ENCODE measurements at places on chromosomes 6 and 20.

DNA sequence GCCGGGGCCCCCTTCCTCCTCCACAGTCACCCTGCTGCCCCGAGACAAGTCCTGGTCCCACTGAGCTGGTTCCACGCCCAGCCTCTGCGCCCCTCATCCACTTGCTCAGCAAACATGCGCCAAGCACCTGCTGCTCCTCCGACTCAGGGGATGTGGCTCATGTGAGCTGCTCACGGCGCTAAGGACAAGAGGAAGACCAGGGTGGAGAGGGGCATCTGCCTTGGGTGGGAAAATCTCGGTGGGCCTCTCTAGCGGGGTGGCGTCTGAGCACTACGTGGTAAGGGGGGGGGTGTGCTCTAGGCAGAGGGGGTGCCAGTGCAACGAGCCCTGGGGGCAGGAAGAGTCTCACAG, 4.5 kb downstream of the LAMA5 start:
- DNase-seq: no peak

DNA sequence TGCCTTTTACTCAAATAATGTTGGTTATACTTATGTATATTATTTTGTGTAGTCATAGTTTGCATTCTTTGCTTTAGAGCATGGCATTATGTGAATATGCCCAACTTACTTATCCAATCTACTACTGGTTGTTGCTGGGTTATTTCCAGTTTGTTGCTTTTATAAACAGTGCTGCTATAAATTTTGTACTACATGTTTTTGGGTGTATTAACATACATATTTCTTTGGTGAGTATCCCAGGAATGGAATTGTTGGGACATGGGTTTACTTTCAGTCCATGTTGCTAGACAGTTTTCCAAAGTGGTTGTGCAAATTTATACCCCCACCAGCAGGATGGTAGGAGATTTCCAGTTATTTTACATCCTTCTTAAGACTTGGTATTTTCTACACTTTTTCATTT, 157.1 kb upstream of the THEMIS start:
- no peak for DNase-seq

GRCh38 chr6:149752600-149753373, 3.2 kb downstream of the PCMT1 start:
- DNase-seq: no peak

DNA sequence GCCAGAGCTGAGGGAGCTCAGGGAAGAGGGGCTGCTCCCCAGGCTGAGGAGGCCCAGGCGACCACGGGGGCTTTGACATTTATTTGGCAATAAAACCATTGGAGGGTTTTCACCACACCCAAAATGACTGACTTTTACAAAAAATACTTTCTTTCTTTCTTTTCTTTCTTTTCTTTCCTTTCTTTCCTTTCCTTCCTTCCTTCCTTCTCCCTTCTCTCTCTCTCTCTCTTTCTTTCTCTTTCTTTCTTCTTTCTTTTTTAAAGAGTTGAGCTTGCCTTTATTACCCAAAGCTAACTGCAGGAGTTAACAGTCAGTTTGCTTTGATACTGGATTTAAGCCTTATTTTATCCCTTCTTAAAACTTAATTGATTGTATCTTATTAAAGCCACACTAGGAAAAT, 17.2 kb downstream of the SNX9 start:
- DNase-seq: no peak

DNA sequence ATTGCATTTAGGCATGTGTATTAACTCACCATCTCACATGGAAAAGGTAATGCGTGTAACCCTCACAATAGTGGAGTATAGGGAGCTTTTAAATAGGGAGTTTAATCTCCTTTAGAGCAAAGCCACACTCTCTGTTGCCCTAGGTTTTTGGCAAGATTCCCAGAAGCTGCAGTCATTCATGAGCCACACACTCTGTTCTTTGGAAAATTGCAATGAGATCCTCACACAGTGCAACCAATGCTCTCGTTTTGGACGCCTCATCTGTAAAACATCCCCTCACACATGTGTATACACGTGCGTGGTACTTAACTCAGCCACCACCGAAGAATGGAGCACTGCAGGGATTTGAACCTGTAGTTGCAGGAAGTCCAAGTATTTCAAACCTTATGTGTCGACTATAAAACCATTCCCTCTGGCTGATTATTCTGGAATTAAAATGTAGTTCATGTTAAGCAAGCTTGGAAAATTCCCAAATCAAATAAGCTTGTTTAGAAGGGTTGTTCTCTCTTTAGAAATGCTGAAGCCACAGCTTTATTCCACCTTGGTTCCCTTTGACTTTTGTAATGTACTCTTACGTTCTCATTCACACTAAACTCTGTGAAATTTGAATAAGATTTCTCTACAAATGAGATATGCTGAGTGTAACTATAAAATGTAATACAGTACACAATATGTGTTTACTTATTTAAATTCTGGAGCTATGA, 489.8 kb upstream of the MANEA start:
- peak; percentile 30 for DNase-seq

- DNase-seq: no peak
Observed at GRCh38 chr6:167510648-167511047, 185.8 kb downstream of the TTLL2 start.

DNA sequence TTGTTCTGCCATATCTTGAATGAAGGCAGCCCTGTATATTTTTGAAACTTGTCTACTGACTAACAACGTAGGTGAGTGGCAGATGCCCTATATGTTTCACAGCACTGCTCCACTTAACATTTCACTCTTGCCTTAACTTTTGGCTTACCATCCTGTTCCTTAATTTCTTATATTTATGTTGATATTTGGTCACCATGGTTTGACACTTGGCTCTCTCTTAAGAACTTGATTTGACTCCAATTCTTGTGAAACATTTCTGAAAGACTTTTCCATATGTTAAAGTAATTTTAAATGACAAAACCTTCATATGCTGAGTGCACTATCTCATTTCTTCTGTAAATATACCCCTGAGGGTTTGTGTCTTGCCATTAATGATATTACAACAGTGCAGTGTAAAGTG, 434.3 kb upstream of the IMPG1 start:
- DNase-seq: no peak

GRCh38 chr6:13417431-13417830, 70.0 kb downstream of the GFOD1 start:
- no peak for DNase-seq

DNA sequence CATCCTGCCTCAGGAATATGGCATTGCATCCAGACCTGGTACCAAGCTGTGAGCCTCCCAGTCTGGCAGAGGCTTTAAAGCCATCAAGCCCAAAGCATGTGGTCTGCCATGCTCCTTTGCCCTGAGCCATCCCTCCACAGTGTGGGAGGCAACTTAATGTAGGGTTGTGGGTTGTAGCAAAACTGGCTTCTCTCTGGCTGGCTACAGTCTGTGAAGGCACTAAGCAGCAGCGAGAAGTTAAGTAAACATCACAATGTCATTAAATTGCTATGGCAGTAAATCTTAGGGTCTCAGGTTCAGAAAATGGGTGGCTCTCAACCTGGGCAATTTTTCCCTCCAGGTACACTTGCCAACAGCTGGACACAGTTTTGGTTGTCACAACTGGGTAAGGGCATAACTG, 472.9 kb downstream of the PREX1 start:
- no peak for DNase-seq

GRCh38 chr6:45709781-45710220, 305.9 kb downstream of the CLIC5 start:
- peak; percentile 83 for DNase-seq

- no peak for DNase-seq
Observed at GRCh38 chr6:157929765-157930319, 51.8 kb upstream of the SYNJ2 start.

DNA sequence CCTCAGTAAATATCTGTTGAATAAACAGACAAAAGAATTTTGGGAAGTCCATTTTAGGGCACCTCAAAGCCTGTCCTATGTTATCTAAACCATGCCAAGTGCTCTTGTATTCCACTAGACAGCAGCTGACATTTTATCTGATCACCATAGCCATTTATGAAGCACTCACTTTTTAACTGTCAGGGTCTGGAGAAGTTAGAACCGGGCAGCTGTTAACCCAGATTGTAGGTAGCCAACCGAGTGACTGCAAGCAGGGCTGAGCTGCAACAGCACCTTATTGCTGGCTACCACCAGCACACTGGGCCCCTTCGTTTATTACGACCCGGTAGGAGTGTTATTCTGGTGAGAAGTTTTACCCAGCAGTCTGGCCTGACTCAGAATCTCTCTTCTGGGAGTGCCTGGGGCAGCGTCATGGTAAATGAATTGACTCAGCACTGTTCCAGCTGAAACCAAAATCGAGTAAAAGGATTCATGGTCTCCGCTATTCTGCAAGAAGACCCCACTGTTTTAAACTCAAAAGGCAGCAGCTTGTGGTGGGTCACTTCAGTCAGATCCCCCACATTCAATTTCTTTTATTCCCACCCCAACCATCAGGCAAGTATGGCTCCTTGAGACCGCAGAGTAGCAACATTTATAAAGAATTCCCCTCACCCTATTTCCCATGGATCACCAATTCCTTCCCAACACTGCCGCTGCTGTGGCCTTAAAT, 1.7 kb downstream of the UBE2V1 start:
- no peak for DNase-seq

DNA sequence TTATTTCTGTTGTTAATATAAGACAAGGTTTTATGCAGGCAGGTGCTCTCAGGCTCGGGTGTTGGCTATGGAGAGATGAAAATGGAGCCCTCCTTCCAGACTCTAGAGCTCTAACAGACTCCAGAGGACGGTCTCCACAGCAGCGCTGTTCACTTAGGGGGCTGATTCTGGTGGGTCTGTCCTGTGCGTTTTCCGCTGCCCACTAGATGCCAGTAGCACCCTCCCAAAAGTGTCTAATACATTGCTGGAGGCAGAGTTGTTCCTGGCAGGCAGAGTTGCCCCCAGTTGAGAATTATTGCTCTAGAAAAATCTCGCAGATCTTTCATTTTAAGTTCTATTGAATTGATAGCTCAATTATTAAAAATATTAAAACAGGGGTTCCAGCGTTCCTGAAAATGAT, 109.9 kb downstream of the MAP3K4 start:
- DNase-seq: no peak

- DNase-seq: no peak
Observed at GRCh38 chr20:41290804-41291389, 26.6 kb downstream of the ZHX3 start.

DNA sequence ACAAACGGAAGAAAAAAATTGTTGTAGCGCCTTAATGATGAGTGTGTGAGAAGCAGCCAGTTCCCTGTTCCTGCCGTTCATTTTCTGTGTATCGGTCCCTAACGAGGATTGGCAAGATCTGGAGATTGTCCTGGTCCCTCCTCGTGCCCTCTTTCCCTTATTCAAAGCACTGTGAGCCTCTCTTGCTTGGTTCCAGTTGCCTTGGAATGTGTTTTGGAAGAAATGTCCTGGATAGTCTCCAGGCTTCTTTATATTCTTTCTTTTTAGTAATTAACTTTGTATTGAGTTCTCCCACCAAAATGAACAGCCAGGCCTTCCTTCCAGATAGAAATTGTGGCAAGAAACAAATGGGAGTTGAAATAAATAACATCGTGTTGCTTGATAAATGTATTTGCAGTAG, 348.3 kb downstream of the CDH26 start:
- DNase-seq: no peak

DNA sequence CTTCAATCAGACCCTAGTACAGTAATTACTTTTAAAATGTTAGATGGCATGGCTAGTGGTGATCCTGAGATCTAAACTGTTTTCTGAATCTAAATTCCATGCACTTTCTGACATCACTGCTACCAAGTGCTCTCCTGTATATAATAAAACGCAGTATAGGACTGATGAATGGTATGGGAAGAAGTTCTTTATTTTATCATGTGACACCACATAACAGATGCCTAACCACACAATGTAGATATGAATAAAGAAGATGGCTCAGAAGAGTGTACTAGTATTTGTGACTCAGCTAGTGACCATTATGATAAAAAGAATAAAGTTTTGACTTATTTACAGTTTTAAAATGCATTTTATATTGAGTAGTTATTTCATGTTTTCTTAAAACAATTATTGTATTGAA, 8.5 kb downstream of the NDUFAF4 start:
- no peak for DNase-seq

DNA sequence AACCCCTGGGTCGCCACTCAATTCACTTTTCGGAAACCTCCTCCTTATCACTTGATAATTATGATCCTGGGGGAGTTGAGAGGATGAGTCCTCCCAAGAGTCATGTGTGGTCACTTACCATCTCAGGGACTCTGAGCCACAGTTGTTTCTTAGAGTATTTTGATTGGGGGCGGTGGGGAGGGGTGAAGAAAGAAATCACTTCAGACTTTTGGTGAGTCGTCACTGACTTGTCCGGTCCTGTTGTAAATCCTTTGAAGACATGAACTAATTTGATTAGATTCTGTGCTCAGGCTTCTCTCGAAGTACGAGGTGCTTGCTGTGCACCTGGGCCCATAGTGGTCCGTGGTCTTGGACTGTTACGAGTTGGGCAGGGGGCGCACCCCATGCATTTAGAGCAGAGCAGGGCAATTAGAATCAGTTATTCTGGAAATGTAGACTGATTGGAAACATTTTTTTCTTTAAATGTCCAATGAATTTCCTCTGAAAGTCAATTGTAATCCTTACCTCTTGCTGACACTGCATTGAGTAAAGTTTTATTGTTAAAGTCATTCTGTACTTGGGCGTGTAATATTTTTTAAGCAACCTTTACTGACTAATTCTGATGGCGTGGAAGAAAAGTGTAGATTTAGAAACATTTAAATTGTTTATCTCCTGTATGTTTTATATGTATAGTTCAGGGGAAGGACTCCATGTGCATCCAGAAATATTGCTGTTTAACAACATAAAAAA, 173.4 kb downstream of the SLC16A10 start:
- no peak for DNase-seq

- no peak for DNase-seq
Observed at GRCh38 chr6:108556866-108557493, 3.7 kb upstream of the FOXO3 start.

- DNase-seq: no peak
Observed at GRCh38 chr20:62761759-62762131, 34.5 kb upstream of the MRGBP start.

DNA sequence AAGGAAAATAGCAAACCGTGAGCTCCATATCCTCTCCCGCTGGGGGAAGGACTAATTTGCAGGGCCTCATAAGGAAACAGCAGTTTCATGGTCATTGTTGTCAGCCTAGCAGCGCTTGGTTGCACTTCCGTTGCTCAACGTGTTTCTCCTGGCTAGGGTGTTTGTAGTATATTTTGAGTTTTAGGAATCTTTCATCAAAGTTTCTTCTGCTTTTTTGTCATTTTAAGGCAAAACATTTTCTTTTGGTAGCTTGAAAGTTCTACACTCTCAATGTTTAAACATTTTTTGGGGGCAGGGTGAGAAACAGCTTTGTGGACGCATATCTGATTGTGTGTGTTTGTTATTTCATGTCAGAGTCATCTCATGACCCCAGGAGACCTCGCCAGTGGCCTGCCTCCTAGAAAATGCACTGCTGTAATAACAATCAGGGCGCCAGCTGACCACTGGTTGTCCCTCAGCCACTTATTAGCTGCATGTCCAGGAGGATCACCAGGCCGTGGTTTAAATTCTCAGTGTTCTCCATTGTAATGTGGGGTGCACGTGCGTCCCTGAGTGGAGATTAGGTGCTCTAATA, 20.6 kb downstream of the JARID2 start:
- no peak for DNase-seq

- no peak for DNase-seq
Observed at GRCh38 chr6:49980898-49981297, 11.5 kb upstream of the DEFB113 start.

DNA sequence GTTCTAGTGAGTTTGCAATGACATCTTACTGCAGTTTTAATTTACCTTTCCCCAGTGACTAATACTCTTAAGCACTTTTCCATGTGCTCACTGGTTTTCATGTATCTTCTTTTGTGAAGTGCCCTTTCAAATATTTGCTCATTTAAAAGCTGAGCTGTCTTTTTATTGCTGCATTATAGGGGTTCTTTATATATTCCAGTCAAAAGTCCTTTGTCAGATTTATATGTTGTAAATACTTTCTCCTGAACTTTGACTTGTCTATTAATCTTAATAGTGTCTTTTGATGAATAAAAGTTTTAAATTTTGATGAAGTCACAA, 50.2 kb upstream of the ELOVL5 start:
- no peak for DNase-seq
